ENCODE measurements at places on chromosomes 1 and 21.

GRCh38 chr1:55869065-55869464 lies 653.9 kb upstream of the USP24 start:
- DNase-seq, result no peak

- no peak for DNase-seq
These were observed 558 bp downstream of the PAXBP1 start for GRCh38 chr21:32770871-32771523.

GRCh38 chr1:34590211-34590623 lies 164.6 kb upstream of the GJB5 start:
- DNase-seq, result no peak

GRCh38 chr21:15559660-15560059 lies 170.1 kb upstream of the USP25 start:
- DNase-seq, result no peak

GRCh38 chr1:201125800-201126199 lies 1.2 kb downstream of the ASCL5 start:
- DNase-seq, result no peak
